ENCODE measurements at places on chromosomes 16 and 17.

DNA sequence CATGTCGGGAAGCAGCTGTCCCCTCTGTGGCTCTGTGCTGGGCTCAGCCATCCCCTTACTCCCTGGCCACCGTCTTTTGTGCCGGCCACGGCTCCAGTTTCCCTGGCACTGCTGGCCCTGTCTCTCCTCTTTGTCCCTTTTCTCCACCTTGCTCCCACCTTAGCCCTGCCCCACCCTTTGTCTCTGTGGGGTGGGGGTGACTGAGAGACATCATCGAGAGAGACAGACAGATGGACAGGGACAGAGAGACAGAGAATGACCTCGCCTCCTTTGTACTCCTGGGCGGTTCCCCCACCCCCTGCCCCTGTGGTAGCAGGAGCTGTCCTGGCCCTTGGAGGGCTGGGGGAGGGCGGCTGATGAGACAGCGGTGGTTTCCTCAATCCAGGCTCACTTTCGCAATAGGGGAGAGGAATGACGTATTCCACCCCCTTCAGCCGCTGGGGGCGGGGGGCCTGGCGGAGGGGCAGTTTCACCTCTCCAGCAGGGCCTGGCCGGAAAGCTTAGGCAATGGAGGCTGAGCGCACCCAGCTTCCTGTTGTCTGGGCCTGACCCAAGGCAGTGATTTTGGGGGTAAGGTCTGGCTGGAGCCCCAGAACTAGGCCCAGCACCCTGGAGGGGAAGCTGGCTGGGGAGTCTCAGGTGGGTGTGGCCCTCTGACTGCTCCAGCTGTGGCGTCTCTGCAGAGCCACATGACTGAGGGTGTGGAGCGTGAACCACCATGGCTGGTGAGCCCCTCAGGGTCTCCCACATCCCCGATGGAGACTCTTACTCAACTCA is 7.3 kb downstream of the FMNL1 start:
- DNase-seq = peak; percentile 76

DNA sequence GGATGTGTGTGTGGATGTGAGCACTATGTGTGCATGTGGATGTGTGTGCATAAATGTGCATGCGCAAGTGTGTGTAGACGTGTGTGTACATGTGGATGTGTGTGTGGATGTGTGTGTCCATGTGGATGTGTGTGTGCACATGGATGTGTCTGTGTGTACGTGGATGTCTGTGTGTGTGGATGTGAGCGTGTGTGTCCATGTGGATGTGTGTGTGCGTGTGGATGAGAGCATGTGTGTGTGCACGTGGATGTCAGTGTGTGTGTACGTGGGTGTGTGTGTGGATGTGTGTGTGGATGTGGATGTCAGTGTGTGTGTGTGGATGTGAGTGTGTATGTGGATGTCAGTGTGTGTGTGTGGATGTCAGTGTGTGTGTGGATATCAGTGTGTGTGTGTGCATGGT is 63.6 kb upstream of the DOC2B start:
- DNase-seq = no peak

- DNase-seq = no peak
Measured at GRCh38 chr17:66443606-66444005, 141.2 kb downstream of the PRKCA start.

DNA sequence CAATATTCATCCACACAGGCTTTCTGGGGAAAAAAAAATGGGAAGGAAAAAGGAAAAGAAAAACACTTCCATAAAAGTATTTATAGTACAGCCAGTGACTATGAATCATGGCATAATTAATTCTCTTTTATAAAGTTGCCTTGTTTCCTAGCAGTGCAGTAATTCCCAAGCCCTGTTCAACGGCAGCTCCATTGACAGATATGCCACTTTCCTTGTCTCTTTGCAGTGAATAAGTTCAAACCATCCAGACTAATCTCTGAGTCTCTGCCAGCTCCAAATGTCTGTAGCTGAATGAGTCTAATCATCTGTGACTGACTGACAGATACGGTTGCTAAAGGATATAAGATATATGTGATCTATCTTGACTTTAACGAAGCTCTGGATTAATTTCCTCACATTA is 52.9 kb upstream of the KCNJ16 start:
- no peak for DNase-seq

All from AG09309 (cell line).